ENCODE measurements at places on chromosomes 6 and 20. TPM values are rescaled to one million over a fixed set of nuclear protein-coding genes. Genes with fewer than 3 reads are reported as not detected.

Gene NR2E1
- 1.2 TPM for total RNA-seq

DNA sequence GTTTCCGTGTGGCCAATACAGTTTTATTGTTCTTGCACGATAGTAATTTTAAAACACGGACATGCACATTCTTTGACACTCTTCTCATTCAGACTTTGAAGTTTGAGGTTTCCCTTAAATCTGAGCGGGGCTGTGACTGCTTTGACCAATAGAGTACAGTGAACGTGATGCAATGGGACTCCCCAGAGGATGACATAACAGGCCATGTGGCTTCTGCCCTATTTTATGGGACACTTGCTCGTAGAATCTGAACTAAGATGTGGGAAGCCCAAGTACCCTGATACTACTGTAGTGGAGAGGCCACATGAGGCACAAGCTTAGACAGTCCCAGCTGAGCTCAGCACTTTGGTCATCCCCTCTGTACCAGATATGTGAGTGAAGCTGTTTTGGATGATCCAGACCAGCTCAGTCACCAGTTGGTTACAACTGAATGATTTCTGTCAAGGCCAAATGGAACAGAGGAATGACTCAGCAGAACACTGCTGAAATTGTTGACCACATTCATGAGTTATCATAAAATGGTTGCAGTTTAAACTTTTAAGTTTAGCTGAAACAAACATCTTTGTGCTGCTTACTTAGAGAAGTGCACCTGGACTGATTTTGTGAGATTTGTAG lies 279.4 kb downstream of the RFPL4B start:
- DNase-seq, result peak; percentile 84

Gene POM121L2
- total RNA-seq, result not detected

DNA sequence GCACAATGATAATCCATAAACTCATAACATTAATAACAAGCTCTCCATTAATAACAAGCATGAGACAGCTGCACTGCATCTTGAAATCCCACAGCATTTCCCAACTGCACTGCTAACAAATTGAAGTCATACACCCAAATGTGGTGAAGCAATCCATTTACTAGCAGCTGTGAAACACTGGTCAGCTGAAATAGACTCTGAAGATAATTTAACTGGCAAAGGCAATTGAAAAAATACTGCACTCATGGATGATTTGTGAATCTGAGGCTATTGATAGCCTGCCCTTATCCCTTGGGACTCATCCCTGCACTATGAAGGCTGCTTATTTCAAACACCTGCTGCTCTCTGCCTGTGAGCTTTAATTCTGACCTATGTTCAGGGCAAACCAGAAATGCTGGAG lies 49.1 kb upstream of the PLCB1 start:
- no peak for DNase-seq

DNA sequence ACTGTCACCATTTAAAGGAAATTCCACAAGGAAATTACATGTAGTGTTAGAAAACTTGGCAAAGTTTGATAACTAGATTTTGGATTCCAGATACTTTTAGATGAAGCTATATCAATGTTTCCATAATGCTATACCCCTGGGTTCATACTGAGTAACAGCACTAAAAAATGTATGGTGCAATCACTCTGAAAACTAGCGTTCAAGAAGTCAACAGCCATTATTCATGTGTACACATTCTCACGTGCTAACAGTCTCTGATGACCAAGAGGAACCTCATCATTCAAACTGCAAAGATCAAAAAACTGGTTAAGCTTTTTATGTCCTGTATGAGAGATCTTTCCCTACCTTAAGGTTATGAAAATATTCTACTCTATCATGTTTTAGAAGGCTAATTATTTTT lies 197.6 kb downstream of the GMDS start:
- no peak for DNase-seq

Gene MEI4
- not detected for total RNA-seq

Gene DNAH8
- not detected for total RNA-seq

Gene GPLD1
- total RNA-seq, result 0.22 TPM

Gene NHLRC1
- 3.4 TPM for total RNA-seq

- no peak for DNase-seq
Observed at GRCh38 chr6:101668496-101669030, 275.1 kb downstream of the GRIK2 start.

- DNase-seq, result no peak
Observed at GRCh38 chr6:45184040-45184439, 144.1 kb upstream of the RUNX2 start.

Gene GSTA2
- total RNA-seq, result 0.12 TPM

- DNase-seq, result no peak
Observed at GRCh38 chr20:64077541-64077875, 1.8 kb downstream of the RGS19 start.

DNA sequence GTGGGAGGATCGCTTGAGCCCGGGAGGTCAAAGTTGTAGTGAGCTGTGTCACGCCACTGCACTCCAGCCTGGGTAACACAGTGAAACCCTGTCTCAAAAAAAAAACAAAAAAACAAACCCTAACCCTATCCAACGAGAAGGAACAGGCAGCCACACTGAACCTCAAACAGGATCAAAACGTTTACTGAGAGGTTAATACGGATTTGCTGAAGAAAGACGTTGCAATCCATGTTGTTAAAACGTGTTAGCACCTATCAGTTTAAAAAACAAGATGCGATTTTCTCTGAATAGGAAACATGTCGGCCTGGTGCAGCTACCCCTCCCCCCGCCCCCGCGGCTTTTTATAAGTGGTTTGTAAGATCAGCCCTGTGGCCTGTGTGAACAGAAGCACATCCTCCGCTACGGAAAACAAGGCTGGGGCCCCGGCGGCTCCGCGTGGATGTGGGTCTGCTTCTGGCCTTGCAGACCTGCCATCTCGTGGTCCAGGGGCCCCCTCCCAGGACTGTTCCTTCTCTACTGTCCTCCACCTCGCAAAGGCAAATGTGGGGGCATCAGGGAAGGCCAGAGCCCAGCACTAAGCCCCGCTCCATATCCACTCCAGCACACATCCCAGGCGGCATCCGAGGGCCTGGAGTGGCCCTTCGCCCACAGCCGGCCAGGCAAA lies 11.4 kb downstream of the SLC2A4RG start:
- DNase-seq, result no peak

Gene ANKRD60
- total RNA-seq, result not detected

- no peak for DNase-seq
Observed at GRCh38 chr20:54110457-54110856, 40.1 kb upstream of the BCAS1 start.

DNA sequence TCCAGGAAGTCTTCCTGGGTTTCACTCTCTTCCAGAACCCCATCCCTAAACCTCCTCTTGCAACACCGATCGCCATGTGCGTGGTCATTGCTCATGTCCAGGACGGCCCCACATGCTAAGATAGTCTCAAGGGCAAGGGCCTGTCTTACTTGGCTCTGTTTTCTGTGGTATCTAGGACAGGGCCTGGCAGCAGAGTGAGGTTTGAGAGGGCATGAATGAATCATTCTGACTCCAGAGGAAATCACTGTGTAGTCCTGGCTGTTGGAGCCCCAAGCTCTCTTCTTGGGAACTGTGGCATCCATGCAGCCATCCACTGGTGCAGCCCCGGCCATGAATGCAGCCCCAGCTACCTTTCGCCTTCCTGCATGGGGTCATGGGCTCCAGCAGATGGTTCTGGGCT lies 12.4 kb downstream of the SIRPA start:
- DNase-seq, result peak; percentile 92

Gene C6orf141
- 16.6 TPM for total RNA-seq

GRCh38 chr6:166492092-166492741 lies 94.3 kb downstream of the RAMACL start:
- DNase-seq, result no peak

DNA sequence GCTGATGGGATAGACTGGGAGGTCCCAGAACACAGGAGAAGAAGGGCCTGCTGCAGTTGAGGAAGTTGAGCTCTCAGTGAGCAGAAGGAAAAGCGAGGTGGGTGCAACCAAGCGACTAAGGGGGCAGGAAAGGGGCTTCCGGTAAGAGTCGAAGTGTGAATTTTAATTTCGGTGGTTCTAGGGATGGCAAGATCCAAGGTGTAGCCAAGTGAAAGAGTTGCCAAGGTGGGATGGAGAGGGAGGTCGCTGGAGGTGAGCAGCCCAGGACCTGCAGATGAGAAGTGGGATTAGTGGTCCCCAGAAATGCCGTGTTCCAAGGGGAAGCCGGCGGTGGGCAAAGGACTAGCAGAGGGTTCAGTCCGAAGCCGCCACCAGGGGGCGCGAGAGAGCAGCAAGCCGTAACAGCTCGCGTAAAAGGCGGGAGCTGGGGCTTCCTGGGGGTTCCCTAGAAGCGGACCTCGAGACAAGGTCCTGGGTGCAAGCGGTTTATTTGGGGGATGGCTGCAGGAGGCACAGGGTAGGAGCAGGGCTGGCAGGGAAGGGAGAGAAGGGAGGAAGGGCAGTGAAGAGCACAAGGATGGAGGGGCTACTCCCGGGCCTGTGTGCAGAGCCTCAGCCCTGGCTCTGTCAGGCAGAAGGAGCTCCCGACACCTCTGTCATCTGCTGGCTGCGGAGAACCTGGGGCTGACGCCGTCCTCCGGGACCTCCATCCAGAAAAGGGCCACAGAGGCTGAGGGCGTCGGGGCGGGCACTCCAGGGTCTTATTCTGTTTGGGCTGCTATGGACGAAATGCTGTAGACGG lies 103.6 kb downstream of the PAX1 start:
- no peak for DNase-seq

DNA sequence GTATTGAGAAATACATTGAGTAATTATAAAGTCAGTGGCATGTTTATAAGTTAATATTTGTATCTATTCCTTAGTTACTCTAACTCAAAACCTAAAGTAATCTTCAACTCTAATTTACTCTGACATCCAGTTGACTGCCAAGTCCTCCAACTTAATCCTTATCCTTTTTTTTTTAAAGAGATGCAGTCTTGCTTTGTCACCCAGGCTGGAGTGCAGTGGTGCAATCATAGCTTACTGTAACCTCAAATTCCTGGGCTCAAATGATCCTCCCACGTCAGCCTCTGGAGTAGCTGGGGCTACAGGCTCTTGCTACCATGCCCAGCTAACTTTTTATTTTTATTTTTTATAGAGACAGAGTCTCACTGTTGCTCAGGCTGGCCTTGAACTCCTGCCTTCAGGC lies 24.4 kb downstream of the PTPN1 start:
- peak; percentile 85 for DNase-seq

GRCh38 chr6:49541210-49541724 lies 9.2 kb upstream of the C6orf141 start:
- DNase-seq, result peak; percentile 98
